ENCODE measurements at places on chromosomes 7 and 10. TPM values are rescaled to one million over a fixed set of nuclear protein-coding genes. Genes with fewer than 3 reads are reported as not detected.

DNA sequence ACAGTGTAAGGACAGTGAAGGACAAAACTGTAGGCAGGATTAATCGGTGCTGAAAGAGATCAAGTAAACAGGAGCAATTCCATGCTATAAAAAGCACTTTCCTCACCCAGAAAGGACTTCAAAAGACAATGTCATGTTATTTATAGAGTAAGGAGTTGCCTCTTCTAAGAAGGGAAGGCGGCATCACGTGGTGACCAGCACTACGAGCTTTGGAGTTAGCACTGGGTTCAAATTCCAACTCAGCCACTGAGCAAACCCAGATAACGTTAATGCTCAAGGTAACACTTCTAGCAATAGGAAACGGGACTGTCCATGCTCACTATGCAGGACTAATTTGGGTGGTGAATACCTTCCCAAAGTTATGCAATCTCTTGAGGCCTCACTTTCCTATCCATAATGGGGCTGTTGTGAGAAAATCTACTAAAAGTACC is 715 bp upstream of the PANK1 start:
- peak overlapping the region; percentile 43 for H3K4me3 ChIP-seq
- DNase-seq, result no peak
- H3K27ac ChIP-seq, result peak overlapping the region; percentile 89
- no peaks in the 10 kb centered on the region for H3K36me3 ChIP-seq

- no peak for DNase-seq
- H3K27me3 ChIP-seq, result no peaks in the 10 kb centered on the region
- peak overlapping the region; percentile 64 for H3K27ac ChIP-seq
- no peak overlapping the region for H3K4me3 ChIP-seq
- no peaks in the 10 kb centered on the region for H3K4me1 ChIP-seq
Measured at GRCh38 chr7:71286336-71286735, 154.4 kb downstream of the GALNT17 start.

- H3K36me3 ChIP-seq, result no peaks in the 10 kb centered on the region
- no peak overlapping the region for H3K4me3 ChIP-seq
- no peak overlapping the region for H3K27ac ChIP-seq
- no peaks in the 10 kb centered on the region for H3K4me1 ChIP-seq
Measured at GRCh38 chr10:129774082-129774735, 189.9 kb downstream of the EBF3 start.

DNA sequence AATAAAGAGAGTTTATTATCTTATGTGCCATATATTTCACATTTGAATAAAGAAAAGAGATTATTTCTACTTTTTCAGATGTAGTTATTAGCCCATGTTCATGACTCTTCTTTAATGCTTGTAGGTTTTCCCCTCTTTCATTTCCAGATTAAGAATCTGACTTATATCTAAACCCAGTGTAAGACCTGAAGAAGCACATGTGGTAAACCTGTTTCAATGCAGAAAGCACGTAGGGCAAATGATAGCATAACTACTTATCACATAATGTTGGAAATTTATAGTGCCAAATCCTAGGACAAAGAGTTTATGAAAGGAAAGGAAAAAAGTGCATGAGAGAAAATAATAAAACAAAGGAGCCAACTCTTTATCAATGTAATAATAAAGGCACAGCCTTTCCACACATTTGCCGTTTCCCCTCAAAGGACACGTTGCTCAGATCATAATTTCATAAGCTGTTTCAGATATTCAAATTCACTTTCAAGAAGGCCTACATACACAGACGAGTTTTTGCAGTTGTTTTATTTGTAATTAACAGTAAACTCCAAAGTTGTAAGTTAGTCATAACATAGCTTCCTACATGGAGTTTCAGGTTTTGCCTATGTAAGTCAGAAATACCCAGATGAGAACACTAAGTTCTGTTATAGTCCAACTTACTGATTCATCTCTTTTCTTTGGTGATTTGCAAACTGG is 88.8 kb upstream of the MDFIC start:
- no peak overlapping the region for H3K27ac ChIP-seq
- no peak for DNase-seq
- H3K4me3 ChIP-seq, result no peak overlapping the region

GRCh38 chr7:12722636-12723605 is 35.5 kb downstream of the ARL4A start:
- no peak overlapping the region for H3K27ac ChIP-seq
- no peaks in the 10 kb centered on the region for H3K36me3 ChIP-seq
- peaks cover 6% of the 10 kb centered on the region for H3K4me1 ChIP-seq
- DNase-seq, result no peak
- H3K27me3 ChIP-seq, result no peaks in the 10 kb centered on the region

- no peaks in the 10 kb centered on the region for H3K27me3 ChIP-seq
- DNase-seq, result no peak
- H3K4me1 ChIP-seq, result no peaks in the 10 kb centered on the region
- no peak overlapping the region for H3K27ac ChIP-seq
- no peak overlapping the region for H3K4me3 ChIP-seq
- no peaks in the 10 kb centered on the region for H3K36me3 ChIP-seq
Measured at GRCh38 chr10:80579849-80580637, 42.3 kb downstream of the SH2D4B start.

GRCh38 chr10:4740471-4740870 is 85.5 kb upstream of the AKR1E2 start:
- H3K27me3 ChIP-seq, result no peaks in the 10 kb centered on the region
- peaks cover 5% of the 10 kb centered on the region for H3K4me1 ChIP-seq
- H3K4me3 ChIP-seq, result no peak overlapping the region
- DNase-seq, result no peak

DNA sequence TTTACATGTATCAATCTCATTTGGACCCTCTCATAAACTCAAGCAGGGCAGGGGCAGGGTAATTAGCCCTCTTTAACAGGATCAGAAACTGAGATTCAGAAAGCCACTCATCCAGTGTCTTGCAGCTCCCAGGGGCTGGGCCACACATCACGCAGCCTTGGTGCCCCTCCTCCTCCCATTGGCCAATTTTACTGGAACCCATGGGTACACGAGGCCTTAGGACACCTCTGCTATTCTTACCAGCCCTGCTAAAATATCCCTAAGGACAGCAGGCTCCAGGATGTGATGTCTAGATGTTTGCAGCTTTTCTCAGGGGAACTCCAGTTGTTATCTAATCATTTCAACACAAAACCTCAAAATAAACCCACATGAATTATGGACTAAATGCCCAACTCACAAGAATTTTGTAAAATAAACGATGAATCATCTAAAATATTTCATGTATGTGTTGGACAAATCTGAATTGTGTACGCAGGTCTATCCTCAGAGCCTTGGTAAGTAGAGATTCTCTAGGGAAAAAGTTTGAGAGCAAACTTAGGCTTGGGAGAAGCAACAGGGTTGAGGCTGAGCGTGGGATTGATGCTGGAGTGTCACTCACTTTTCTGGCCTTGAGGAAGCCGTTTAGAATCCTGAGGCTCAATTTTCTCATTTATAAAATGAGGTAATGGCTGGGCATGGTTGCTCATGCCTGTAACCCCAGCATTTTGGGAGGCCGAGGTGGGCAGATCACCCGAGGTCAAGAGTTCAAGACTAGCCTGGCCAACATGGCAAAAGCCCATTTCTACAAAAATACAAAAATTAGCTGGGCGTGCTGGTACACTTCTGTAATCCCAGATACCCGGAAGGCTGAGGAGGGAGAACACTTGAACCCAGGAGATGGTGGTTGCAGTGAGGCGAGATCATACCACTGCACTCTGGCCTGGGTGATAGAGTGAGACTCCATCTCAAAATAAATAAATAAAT is 69.7 kb upstream of the TNS3 start:
- DNase-seq, result no peak
- H3K27me3 ChIP-seq, result no peaks in the 10 kb centered on the region
- no peaks in the 10 kb centered on the region for H3K36me3 ChIP-seq

GRCh38 chr7:100803398-100804161 is 23.7 kb downstream of the EPHB4 start:
- no peaks in the 10 kb centered on the region for H3K36me3 ChIP-seq
- H3K4me3 ChIP-seq, result no peak overlapping the region
- no peaks in the 10 kb centered on the region for H3K27me3 ChIP-seq

DNA sequence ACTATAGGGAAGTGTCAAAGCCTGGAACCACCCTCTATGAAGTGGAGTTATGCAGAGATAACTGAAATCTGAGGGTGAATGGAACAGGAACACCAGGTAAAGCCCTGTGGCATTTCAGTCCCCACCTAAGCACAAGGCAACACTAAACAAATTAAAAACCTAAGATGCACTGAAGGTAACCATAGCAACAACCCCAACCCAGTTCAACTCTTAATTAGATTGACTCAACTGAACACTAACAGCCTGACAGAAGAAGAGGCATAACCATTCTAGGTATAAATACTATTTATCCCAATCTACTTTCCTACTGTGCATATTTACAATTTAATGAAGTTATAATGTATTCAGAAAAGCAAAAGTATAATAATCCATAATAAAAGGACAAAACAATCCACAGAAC is 9.2 kb upstream of the GIMAP5 start:
- H3K27ac ChIP-seq, result no peak overlapping the region
- no peaks in the 10 kb centered on the region for H3K4me1 ChIP-seq
- no peak for DNase-seq
- no peaks in the 10 kb centered on the region for H3K27me3 ChIP-seq
- H3K4me3 ChIP-seq, result no peak overlapping the region

DNA sequence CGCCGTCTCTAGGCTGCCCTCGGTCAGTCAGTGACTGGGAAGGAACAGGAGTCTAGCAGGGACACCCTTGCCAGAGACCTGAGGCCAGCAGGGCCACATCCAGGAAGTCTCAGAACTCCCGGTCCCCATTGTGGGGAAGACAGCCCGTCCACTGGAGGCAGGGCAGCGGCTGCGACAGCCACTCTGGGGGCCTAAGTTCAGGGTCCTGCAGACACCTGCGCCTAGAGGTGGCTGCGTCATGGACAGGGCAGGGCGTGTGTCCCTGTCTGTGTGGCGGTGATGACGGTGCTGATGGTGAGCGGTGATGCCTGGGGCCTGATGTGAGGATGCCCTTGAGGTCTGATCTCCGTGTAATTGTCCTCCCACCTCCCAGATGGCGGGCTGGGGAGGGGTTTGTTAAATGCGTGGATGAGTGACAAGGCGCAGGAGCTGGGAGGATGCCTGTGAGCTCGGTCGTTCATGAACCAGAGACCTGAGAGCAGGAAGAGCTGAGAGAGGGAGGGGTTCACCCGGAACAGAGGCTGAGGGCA is 537.9 kb upstream of the FOXK1 start:
- no peak overlapping the region for H3K27ac ChIP-seq
- H3K36me3 ChIP-seq, result no peaks in the 10 kb centered on the region
- DNase-seq, result no peak
- H3K4me3 ChIP-seq, result peak overlapping the region; percentile 17

GRCh38 chr10:70596860-70597809 is 5.4 kb downstream of the PRF1 start:
- H3K27ac ChIP-seq, result no peak overlapping the region
- H3K4me3 ChIP-seq, result no peak overlapping the region
- DNase-seq, result no peak
- H3K4me1 ChIP-seq, result no peaks in the 10 kb centered on the region
- H3K27me3 ChIP-seq, result no peaks in the 10 kb centered on the region

GRCh38 chr10:2963889-2964631 is 103.3 kb upstream of the PFKP start:
- no peak overlapping the region for H3K4me3 ChIP-seq
- H3K4me1 ChIP-seq, result no peaks in the 10 kb centered on the region

DNA sequence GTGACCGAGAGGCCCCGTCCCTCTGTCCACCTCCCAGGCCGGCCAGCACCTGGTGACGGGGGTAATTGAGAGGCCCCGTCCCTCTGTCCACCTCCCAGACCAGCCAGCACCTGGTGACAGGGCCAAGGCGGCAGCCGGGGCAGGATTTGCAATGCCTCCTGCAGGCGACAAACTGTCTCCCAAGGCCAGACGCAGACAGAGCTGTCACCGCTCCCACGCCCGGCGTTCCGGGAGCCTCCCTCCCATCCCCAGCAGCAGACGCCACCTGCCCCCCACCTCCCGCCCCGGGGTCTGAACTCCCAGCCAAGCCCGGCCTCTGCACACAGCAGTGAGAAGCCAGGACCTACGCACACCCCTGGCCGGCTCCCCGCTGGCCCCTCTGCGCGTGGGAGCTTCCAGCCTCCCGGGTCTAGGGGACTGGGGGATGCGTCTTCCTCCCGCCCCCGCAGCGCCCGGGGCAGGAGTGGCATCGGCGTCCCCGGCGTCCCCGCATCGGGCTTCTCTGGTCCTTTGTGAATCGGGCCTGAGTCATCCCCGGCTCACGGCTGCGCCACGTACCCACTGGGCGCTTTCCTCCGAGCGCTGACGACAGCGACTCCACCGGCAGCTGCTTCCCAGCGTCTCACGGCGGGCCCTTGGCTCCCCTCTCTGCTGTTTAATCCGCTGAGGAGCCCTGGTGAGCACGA is 95.1 kb upstream of the DIP2C start:
- DNase-seq, result no peak
- H3K4me3 ChIP-seq, result peak overlapping the region; percentile 18

GRCh38 chr7:144869082-144869481 is 33.2 kb upstream of the TPK1 start:
- DNase-seq, result no peak
- H3K27ac ChIP-seq, result no peak overlapping the region
- no peak overlapping the region for H3K4me3 ChIP-seq
- H3K36me3 ChIP-seq, result no peaks in the 10 kb centered on the region
- no peaks in the 10 kb centered on the region for H3K27me3 ChIP-seq

GRCh38 chr7:66497346-66497745 is 131.3 kb upstream of the KCTD7 start:
- no peak overlapping the region for H3K27ac ChIP-seq
- H3K4me3 ChIP-seq, result no peak overlapping the region
- H3K4me1 ChIP-seq, result peaks cover 3% of the 10 kb centered on the region
- no peaks in the 10 kb centered on the region for H3K27me3 ChIP-seq

- H3K4me3 ChIP-seq, result peak overlapping the region; percentile 82
- no peaks in the 10 kb centered on the region for H3K36me3 ChIP-seq
- H3K27me3 ChIP-seq, result no peaks in the 10 kb centered on the region
- no peak for DNase-seq
- H3K27ac ChIP-seq, result peak overlapping the region; percentile 98
- peaks cover 33% of the 10 kb centered on the region for H3K4me1 ChIP-seq
Measured at GRCh38 chr7:151058781-151059366, 515 bp upstream of the SLC4A2 start.

GRCh38 chr10:118497227-118497626 is 98.2 kb downstream of the PRLHR start:
- no peaks in the 10 kb centered on the region for H3K27me3 ChIP-seq
- H3K36me3 ChIP-seq, result no peaks in the 10 kb centered on the region
- no peaks in the 10 kb centered on the region for H3K4me1 ChIP-seq
- H3K27ac ChIP-seq, result no peak overlapping the region

DNA sequence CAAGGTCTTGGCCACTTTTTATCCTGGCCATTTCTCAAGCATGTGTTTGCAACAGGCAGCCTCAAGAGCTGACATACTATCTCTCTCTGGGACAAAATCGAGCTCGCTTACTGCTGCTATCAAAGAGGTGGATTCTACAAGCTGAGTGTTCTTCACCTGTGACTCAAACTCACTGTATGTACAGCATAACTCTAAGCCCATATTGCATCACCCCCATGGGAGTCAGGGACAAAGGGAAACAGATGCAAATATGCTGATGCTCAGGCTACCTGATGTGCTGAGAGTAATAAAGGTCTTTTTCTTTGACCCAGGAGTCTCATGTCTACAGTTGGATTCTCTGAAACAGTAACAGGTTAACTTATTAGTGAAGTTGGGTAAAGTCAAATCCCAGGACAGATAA is 45.2 kb downstream of the PCLO start:
- no peak overlapping the region for H3K27ac ChIP-seq
- no peaks in the 10 kb centered on the region for H3K36me3 ChIP-seq
- no peaks in the 10 kb centered on the region for H3K27me3 ChIP-seq
- H3K4me3 ChIP-seq, result no peak overlapping the region
- H3K4me1 ChIP-seq, result no peaks in the 10 kb centered on the region

BLVRA gene
- total RNA-seq, result 93.0 TPM

FGFR2 gene
- total RNA-seq, result 157 TPM

COL1A2 gene
- total RNA-seq, result 287 TPM

AOC1 gene
- total RNA-seq, result not detected

FAM25G gene
- total RNA-seq, result not detected

Measured in uterus (tissue), 4 donors.